ENCODE measurements at places on chromosomes 3 and 15.

DNA sequence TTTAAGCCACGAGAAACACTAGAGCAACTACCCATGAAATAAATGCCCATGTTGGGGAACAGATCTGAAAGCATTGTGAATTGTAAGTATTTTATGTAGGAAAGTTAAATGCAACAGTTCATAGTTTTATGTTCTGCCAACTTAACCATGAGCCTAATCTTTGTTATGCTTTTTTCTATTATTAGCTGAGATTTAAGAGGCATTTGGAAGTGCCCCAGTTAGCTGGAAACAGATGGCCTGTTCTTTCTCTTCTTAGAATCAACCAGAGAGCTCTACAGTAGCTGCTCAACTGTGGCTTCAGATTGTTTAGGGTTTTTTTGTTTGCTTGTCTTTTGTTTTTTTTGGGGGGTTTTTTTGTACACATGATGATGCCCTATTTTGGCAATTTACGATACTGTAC, 284.4 kb downstream of the KCNH8 start:
- DNase-seq: no peak

DNA sequence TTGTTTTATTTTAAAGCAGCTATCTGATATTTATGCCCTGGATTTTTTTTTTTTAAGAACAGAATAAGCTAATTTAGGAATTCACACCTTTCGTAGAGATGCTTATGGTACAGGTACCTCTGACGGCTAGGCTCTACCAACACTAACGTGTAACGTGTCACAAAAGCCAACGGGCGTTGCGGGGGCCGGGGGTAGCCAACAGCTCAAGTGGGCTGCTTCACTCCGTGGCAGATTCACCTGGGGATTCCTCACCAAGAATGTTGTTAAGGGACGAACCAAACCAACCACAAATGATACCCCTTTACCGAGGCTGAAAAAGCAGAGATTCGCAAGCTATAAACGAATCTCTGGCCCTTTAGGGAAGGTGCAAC, 1.0 kb downstream of the TMCC1 start:
- peak; percentile 1 for DNase-seq

DNA sequence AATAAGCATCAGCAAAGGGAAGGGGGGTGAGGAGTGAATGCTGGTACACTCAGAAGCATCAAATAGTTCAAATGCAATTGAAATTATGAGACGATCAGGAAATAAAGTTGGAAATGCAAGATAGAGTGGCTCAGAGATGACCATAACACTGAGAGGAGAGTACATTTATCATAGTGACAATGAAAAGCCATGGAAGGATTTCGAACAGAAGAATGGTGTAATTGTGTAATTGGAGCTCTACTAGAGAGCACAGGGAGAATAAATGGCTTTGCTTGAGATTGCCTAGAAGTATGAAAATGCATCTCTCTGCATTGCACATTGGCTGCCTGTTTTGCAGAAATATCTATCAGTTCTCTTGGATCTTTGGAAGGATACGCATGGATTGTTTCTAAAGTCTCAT, 163.3 kb downstream of the TP63 start:
- no peak for DNase-seq

DNA sequence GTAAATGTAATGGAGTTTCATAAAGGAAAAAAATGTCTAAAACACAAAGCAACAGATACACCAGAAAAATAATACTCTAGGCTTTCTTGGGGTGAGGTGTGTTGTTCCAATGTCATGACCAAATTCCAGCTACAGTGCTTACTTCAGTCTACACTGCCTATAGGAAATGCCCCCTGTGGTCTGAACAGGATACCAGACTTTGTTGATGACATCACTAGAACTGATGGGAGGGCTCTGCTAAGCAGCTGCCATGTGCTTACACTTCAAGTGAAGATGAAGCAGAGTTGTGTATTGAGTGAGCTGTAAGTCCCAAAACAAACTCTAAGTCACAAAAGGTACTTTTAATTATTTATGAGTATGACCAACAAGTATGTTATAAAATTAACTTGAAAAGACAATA, 456.1 kb upstream of the IL12A start:
- DNase-seq: no peak

GRCh38 chr3:10090179-10090578, 17.9 kb downstream of the FANCD2OS start:
- no peak for DNase-seq

DNA sequence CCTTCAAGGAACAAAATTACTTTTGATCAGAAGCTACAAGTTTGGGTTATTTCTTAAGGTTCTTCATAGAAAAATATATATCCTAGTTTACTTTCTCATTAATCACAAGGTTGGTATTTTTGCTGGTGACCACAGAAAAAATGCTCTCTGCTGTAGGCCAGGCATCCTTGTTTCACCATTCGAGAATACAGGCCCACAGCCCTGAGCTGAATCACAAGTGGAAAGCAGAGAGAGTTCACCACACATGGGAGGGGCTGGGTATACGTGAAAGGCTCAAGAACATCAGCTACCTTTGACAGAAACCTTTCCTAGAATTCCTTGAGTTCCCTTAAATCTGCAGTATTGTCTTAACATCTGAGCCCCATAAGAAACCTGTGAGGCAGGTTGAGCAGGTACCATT, 23.2 kb downstream of the CPEB1 start:
- DNase-seq: no peak

- no peak for DNase-seq
These were observed 35.0 kb downstream of the ACAA1 start for GRCh38 chr3:38101811-38102443.

DNA sequence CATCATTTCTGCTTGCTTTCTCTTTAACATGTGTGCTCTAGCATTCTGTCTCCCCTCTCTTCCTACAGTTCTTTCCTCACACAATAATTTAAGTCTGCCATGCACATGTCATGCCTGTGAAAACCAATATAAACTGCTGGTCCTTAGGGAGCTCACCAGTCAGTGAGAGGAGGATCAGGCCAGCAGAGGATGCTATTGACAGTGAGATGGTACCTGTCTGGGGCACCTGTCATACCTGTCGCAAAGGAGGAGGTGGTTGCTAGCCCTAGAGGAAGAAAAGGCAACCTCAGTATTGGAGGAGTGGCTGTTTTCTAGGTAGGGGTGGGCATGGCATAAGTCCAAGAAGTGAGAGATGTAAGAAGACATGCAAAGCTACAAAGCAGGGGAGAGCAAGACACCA, 194.6 kb downstream of the GABRG3 start:
- no peak for DNase-seq

DNA sequence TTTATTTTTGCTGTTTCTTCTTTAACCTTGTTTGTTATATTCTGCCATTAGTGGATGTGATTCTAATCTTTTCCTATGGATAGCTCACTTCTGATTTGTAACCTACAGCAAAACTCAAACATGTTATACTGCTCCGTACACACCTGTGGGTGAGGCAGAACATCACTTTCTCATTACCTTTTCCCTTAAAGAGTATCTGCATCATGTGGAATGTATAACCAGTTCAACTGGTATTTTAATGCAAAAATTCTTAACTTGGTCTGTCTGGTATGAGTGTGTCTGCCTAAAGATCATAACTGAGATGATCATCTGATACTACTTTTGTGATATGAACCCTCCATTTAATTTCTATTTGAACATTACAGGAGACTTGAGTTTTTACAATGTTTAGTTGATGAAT, 13.0 kb upstream of the UPK1B start:
- DNase-seq: no peak

- no peak for DNase-seq
These were observed 369.8 kb downstream of the DIPK2A start for GRCh38 chr3:144341471-144341870.

GRCh38 chr3:55607175-55607574, 120.1 kb upstream of the WNT5A start:
- DNase-seq: no peak

DNA sequence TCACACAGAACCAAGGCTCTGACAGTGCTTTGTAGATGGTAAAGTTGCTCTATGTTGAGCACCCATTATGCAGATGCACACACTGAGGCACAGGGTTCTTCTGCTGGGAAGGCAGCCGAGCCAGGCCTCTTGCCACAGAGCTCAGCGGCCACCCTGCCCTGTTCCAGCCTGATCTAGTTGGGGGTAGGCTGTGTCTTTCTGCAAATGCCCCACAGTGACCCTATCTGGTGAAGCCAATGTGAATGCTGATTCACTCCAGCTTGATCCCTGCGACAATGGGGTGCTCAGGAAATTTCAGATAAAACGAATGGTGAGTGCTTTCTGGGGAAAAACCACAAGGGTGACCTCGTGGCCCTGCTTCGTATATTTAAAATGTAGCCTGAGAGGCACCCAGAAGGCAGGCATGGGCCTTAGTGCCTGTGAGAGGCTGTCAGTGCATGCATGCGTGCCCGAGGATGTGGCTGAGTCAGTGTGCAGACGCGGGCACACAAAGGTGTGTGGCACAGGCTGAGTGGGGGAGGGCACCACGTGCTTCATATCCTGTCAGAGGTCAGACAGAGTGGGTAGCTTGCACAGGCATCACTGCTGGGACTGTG, 85.7 kb downstream of the ATP2B2 start:
- DNase-seq: no peak

DNA sequence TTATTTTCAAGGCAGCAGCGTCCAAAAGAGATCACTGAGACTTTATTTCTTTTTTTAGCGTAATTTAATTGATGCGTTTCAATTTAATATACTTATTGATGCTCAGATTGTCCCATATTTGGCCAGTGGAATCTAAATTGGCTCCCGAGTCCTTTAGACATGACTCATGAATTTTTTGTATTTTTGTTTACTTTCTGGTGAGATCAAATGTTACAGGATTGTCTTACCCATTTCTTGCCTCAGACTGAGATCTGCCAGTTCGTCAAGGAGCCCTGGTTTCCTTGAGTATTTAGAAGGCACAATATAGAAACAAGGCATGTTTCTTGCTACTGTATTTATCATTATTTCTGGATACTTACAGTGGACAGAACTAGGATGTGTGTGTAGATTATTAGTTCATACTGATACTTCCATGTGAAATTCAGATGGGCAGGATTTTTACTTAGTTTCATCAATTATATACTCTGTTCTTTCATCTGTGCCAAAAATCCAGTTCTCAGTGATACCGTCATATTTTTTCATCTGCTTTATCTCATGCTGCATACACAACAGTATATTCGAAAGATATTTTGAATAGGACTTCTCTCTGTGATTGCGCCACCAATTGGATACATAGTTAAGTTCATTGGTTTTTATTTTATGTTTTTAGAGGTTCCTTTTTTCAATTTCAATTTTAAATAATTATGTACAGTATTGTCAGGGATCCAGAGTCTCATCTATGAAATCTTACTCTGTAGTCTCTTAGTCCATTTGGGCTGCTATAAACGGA, 436.9 kb upstream of the C2CD4B start:
- no peak for DNase-seq

- DNase-seq: no peak
These were observed 5.6 kb downstream of the ZNF662 start for GRCh38 chr3:42911551-42911950.

DNA sequence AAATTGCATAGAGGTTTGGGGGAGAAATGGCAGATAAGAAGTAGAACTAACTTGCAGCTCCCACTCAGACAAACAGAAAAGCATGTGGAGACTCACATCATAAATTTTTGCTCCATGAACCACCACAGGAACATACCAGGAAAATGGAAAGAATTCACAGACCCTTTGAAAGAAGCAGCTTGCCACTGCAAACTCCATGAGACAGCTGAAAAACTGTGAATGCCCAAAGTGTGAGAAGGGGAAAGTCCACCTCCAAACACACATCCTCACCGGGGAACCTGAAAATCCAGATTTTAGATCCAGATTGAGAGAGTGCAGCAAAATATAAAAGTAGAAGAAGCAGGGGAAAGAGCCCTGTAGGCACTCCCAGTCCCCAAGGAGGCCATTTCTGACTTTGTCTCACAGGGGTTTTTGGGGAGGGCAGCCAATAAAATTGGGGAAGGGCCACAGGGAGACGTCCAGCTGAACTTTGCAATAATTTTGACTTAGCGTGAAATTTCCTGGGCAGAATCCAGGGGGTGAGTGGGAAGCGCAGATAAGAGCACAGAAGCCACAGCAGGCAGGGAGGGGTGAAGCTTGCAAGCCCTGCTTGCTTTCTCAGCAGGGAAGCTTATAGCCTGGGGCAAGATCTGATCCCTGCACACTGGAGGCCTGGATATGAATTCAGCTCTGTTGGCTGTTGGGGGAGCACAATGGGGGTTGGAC, 183.4 kb upstream of the UBE2E2 start:
- DNase-seq: no peak

DNA sequence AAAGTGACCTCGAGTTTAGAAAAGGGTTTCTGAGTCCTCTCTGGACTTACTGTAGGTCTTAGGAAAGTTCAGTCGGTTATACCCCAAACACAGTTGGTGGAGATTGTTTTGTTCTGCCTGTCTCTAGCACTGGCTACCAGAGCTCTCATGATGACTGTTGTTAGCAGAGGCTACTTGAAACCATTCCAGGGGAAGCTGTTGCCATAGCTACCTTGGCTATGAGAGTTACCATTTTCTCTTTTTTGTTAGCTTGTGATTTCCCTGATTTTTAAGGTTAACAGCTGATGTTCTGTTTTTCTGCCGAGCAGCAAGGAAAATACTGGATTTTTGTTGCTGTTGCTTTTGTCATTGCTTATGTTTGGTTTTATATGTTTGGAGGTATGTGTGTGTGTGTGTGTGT, 26.7 kb downstream of the ABHD2 start:
- DNase-seq: no peak

- no peak for DNase-seq
These were observed 338.1 kb downstream of the GAP43 start for GRCh38 chr3:115961380-115961779.

DNA sequence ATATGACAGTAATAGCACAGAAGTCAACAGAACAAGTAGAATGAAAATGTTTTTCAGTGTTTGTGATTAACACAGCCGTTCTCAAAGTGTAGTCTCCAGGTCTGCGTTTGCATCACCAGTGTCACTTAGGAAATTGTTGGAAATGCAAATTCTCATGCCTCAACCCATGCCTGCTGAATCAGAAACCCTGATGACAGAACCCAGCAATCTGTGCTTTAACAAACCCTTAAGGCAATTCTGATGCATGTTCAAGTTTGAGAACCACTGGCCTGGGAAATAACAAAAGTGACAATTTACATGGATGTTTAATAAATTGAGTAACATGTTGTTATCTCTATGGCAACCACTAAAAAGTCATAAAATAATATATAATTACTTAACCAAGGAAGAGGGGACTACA, 103.1 kb upstream of the ATP11B start:
- DNase-seq: no peak

- no peak for DNase-seq
These were observed 498.7 kb upstream of the CDIN1 start for GRCh38 chr15:36080759-36081158.

Measured in CD8-positive, alpha-beta memory T cell (primary cell).